ENCODE measurements at places on chromosomes 4 and X. TPM values are rescaled to one million over a fixed set of nuclear protein-coding genes. Genes with fewer than 3 reads are reported as not detected.

SLC25A43 gene
- 6.5 TPM for total RNA-seq

JCHAIN gene
- not detected for total RNA-seq

FNIP2 gene
- total RNA-seq = 13.7 TPM

CYSLTR1 gene
- total RNA-seq = 2.8 TPM

EDNRA gene
- total RNA-seq = not detected

RADX gene
- 3.6 TPM for total RNA-seq

ZNF157 gene
- 0.32 TPM for total RNA-seq

SPANXN3 gene
- not detected for total RNA-seq

EXOC1 gene
- 22.8 TPM for total RNA-seq

CLIC2 gene
- total RNA-seq = not detected

PRRG3 gene
- total RNA-seq = not detected

ELMOD2 gene
- total RNA-seq = 15.5 TPM

REELD1 gene
- total RNA-seq = not detected

APLN gene
- total RNA-seq = 2.7 TPM
